NCI-H226 (cell line): ENCODE measurements at places on chromosomes 1 and 21.

- DNase-seq = no peak
Measured at GRCh38 chr1:231216498-231216897, 24.5 kb upstream of the GNPAT start.

DNA sequence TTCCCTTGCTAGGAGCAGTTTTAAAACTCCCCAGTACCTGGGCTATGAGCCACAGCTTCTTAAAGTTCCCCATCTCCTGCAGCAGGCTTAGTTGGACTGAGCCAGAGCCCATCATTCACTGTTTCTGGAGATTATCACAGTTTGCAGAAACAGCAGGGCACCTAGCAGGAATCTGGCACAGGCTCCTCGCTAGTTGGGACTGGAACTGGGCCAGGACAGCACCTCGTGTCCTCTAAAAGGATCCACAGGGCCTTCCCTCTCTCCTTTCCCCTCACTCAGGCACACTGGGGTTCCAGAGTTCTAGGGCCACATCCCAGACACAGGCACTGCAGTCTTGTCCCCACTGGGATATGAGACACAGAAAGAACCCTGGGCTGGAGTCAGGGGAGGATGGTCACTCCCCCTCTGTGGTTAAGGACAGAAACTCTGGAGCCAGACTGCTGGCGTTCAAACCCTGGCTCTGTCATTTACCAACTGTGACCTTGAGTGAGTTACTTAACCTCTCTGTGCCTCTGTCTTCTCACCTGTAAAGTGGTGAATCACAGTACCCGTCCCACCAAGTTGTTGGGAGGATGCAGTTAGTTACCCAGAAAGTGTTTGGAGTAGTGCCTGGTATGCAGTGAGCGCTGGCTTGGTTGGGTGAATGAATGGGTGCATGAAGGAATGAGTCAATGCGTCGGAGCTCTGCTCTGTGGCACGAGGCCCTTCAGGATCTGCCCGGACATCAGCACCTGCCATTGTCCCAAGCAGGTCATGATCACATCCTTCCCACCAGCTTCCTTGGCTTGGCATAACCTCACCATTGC lies 18.8 kb upstream of the ECE1 start:
- peak; percentile 34 for DNase-seq

DNA sequence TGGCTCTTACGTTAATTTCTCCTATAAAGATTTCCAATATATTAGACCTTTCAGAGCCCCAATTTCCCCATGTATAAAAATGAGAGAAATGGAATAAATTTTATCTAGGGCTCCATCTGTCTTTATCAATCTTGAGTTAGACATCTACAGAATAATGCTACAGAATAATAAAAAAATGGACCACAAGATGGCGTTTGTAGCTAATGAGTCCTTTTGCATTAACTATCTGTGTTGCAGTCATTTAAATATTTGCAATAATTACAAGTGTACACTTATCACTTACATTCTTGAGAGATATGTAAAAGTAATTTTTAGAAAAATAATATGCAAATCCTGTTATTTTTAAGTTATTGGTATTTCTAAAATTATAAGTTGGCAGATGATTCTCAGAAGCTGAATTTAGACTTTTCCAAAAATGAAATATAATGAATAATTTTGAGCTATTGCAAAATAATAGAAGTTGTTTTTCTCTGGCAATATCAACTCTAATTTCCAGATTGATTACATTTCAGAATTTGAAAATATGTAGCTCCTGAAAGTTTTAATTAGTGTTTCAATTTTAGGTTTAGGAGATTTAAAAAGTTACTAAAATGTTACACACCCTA lies 87.7 kb downstream of the SNX7 start:
- no peak for DNase-seq

DNA sequence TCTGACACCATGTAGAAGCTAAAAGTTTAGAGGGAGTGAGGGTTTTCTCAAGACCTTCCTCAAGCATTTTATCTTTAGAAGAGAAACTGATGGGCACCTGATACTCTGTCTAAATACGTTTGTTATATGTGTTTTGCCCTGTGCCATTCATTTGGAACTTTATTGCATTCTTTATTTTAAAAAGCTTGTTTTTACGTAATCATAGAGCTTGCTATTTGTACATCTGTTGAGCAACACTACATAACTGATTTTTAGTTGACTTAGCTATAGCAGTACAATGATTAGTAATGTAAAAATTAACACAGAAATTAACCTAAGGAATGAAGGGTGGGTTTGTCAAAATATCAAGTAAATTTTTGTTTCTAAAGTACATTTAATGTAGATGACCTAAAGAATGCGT lies 88.5 kb downstream of the RUNX3 start:
- no peak for DNase-seq

GRCh38 chr1:155003227-155003765 lies 694 bp downstream of the ZBTB7B start:
- DNase-seq = no peak

DNA sequence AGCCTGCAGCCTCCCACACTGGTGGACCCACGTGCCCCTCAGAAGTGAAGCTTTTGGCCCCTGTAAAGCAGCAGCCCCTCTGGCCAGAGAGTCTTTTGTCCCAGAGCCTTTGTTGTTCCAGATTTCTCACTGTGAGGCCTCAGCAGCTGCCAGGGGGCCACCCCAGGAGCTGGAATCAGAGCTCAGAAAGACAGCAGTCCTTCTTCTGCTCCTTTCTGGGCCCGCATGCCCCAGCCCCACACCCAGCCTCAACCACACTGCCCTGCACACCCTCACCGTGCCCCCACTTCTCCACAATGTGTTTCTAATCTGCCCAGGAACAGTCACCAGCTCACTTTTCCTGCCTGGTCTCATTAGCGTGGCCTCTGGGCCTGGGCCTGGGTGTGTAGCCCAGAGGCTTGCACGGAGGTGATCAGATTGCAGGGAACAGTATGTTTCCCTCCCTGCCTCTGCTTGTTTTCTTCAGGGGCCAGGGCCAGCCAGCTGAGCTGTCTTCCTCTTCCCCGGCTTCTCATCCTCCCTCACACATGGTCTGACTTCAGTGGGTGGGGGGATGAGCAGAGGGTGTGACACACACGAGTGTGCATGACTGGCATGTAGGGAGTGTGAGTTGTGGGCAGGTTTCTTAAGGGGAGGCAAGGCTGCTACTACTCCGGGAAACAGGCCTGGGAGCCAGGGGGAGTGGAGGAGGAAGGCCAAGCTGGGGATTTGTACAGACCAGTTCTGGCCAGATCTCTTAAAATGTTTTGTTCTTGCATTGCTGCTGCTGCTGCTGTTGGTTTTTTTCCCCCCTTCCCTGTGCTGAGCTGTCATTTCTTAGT lies 82.5 kb upstream of the ZNF648 start:
- DNase-seq = peak; percentile 95

- DNase-seq = peak; percentile 17
Measured at GRCh38 chr1:160400223-160400645, at the start of gene VANGL2. TSS of gene VANGL2 (plus strand) at chr1:160400564. CDS start at chr1:160415838, 15,274 bp downstream.

DNA sequence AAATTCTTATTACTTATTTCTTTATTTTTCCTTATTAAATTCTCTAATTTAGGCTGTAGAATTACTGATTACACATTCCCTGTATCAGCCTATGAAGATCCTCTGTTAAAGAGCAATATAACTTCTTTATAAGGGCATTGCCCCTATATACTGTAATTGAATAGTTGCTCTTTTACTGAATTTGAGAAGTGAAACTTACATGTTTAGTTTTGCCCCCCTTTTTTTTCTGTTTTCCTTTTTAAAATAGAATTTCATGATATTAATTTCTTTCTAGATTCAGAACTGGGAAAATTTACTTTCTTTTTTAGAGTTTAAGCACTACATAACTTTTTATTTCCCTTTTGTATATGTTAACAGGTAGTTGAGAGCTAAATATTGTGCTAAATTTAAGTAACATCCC lies 29.5 kb upstream of the PGM1 start:
- no peak for DNase-seq

- no peak for DNase-seq
Measured at GRCh38 chr1:63863145-63863544, 89.3 kb downstream of the ROR1 start.

DNA sequence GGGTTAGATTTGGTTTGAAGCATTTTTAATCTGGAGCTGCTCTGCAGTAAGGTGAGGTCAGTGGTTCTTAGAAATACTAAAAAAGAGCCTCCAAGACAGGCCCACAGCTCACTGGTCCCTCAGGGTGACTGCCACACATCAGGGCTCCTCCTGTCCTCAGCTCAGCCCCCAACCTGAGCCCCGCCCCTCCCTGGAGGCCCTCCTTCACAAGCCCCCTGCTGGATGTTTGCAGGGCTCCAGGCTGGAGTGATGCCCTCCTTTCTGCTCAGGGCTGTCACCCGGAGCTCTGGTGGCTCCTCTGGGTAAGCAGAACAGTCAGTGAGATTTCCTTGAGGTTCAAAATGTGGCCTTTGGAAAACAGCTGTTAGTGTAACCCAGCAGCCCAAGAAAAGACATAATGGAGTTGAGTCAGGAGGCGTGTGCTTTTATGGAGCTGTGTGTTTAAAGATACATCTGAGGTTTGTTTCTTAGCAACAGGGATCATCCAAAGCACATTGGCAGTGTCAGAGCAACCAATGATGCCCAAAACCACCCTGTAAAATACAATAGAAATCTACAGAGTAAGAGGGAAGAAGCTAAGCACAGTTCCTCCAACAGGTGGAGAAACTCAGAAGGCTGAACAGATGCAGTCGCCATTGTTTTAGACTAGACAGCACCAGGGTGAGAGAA lies 21.4 kb downstream of the STUM start:
- DNase-seq = no peak

GRCh38 chr1:43531107-43531905 lies 623 bp downstream of the PTPRF start:
- DNase-seq = peak; percentile 78

- DNase-seq = no peak
Measured at GRCh38 chr1:10781137-10781536, 15.3 kb downstream of the CASZ1 start.

DNA sequence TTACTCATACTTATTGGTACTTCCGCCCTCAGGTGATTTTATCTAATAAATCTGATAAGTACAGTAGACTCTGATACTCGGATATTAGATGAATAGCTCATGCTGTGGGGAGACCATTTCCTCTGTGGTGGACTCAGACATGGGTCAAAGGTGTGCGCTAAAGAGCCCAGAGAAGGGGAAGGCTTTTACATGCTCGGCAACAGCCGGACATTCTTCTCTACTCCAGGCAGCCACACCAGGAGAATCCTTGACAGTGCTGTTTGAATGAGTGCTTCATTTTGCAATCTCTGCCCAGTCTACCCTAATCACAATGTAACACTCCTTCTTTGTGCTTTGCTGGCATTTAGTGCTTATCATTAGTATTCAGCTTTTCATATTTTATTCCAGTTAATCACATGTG lies 322.2 kb upstream of the USP25 start:
- no peak for DNase-seq

GRCh38 chr1:241947354-241947753 lies 10.2 kb upstream of the BECN2 start:
- DNase-seq = no peak

GRCh38 chr21:17454315-17455027 lies 58.4 kb upstream of the CXADR start:
- DNase-seq = peak; percentile 79

GRCh38 chr1:15684468-15685291 lies 560 bp downstream of the PLEKHM2 start:
- no peak for DNase-seq

DNA sequence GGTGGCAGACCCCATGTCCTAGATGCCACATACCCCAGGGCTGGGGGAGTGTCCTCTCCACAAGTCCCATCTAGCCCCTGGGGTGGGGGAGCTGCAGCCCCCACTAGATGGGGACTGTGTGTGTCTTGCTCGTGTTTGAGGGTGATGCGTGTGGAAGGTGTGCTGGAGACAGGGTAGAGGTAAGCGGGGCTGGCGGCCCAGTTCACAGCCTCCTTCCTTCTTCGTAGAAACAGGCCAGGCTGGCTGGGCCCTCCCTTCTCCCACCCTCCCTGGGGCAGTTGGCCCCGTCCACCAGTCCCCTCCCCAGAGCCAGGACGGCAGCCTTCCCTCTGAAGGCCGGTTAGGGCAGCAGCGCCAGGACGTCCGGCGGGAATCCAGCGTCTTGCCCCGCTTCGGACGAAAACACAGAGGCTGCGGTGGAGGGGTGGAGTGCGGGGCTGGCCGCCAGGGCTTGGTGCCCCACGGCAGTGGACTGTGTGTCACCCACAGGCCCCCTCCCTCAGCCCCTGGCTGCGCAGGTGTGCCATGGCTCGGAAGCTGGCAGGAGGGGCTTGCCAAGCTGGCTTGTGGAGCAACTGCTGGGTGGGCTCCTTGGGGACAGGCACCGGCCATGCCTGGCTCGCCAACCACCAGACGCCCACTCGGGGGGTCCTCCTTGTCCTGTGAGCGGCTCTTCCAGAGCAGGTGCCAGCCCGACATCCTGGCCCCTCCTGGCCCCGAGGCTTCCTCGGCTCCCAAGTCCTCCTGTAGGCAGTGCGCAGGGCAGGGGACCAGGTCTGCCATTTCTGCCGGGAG lies 3.6 kb downstream of the PRDM16 start:
- no peak for DNase-seq

DNA sequence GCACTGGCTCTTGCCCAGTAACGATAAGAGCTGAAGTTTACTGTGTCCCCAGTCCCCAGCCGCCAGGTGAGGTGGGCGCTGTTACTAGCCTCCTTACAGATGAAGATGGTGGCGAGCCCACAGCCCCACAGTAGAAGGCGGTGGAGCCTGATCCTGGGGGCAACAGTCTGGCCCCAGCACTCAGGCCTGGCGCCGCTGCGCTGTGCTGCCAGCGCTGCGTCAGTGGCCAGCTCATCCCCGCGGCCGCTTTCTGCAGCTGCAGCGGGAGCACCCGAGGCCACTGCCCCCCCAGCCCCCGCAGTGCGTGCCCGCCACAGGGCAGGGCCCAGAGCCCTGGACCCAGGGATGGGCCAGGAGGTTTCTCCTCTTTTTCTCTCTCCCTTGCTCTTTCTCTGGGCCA lies 13.3 kb downstream of the H6PD start:
- DNase-seq = no peak
